CD4-positive, alpha-beta T cell treated with Interleukin-15 for 4 hours (primary cell): ENCODE measurements at places on chromosomes 2 and 18.

DNA sequence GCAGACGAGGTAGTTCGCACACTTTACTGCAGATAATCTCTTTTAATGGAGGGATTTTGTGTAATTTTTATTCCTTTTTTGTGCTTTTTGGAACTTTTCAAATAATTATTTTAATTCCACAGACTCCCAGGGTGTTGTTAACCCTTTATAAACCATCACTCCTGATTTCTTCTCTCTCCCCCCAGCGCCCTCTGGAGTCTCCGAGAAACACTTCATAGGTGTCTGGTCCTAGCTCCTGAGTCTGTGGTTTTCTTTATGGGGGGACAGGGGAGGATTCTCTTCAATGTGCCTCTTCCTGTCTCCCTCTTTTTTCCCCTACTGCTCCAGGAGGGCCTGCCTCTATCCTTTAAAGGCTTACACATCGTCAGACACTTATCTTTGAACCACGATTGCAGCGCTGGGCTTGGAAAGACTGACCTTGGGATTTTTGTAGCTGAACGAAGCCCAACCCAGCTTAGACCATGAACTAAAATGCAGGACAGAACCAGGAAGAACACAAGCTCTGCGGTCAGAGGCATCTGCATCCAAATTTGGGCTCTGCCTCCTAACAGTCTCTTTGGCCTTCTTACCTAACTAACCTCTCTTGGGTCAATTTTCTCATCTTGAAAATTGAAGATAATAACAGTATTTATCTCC is 7.1 kb upstream of the PKDCC start:
- no peak for DNase-seq

GRCh38 chr2:165745916-165746315 is 48.1 kb downstream of the GALNT3 start:
- no peak for DNase-seq

DNA sequence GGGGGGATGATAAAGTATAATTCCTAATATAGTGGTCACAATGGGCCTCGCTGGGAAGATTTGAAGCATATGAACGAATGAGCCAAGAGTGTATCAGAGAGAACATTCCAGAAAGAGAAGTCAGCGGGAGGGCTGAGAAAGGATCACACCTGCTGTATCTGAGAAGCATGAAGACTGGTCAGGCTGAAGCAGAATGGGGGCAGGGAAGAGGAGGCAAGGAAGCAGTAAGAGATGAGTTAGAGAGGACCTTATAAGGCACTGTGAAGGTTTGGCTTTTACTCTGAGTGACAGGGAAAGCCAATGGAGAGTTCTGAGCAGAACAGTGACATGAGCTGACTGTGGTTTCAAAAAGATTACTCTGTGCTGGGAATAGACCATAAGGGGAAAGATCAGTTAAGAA is 73.5 kb downstream of the CHN1 start:
- DNase-seq = no peak

DNA sequence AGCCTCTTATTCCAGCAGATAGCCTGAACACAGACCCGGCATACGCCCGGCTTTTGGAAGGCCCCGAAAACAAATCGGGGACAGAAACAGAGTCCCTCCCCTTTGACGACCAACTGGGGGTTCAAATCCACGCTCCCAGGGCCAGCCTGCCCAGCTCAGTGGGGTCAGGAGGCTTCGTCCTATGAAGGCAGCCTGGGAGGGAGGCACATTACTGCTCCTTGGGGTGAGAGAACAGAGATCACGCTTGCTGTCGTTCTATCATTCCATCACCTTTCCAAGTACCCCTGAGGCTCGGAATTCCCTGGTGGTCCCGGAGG is 208.8 kb upstream of the SALL3 start:
- no peak for DNase-seq

- no peak for DNase-seq
Observed at GRCh38 chr18:36364911-36365624, 67.6 kb downstream of the FHOD3 start.

GRCh38 chr18:74540652-74541421 is 6.5 kb downstream of the CNDP1 start:
- DNase-seq = no peak

DNA sequence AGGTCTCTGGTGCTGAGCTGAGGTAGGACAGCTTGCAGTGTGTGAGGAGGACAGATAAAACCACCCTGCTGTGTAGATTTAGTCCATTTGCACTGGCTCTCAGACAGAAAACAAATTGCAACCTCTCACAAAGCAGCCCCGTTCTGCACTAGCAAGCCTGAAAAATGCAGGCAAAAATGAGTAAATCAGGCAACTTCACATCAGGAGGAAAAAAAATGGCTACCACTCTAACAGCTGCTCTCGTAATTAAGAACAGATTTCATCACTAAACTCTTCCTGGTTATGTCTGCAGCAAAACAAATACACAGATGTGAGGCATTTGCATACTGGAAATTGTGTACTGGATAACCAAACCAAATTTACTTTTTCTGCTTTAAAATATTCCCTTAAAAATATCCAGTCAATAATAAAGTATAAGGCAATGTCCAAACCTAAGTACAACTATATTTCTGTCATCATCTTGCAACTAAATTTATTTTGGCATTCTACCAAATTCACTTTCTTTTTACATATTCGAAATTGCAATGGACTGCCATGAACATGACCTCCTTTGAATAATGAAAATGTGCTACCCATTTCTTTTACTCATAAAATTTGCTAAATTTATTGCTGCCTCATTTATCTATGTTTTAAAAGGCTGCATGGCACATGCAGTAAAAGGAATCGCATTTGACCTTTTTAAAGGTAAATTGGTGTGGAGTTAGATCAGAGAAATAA is 157.4 kb downstream of the AFF3 start:
- DNase-seq = no peak

DNA sequence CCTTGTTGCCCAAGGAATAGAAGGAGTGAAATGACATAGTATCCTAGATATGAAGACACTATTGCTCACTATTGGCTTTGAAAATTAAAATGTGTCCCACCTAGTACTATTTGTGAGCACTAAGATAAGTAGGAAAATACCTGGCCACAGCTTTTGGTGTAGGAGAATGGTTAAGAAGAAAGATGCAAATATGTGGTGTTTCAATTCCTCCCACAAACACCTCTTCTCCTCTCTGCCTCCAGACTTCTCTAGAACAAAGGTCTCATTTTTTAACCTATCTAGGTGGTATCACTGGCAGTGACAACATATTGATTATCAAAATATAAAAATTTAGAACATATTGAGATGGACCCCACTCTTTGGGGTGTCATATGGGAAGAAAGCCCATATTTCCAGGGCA is 929.9 kb upstream of the FANCL start:
- DNase-seq = no peak

GRCh38 chr2:1614564-1614963 is 129.8 kb downstream of the PXDN start:
- no peak for DNase-seq

DNA sequence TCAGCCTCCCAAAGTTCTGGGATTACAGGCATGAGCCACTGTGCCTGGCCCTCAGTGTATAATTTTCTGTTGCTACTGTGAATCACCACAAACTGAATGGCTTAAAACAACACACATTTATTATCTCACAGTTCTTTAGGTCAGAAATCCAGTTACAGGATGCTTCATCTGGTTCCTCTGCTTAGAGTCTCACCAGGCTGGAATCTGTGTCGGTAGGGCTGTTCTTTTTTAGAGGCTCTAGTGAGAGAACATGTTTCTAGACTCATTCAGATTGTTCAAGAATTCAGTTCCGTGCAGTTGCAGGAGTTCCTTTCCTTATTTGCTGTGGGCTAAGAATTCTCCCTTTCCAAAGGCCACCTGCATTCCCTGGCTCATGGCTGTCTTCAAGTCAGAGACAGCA is 22.2 kb downstream of the CCDC121 start:
- DNase-seq = no peak

DNA sequence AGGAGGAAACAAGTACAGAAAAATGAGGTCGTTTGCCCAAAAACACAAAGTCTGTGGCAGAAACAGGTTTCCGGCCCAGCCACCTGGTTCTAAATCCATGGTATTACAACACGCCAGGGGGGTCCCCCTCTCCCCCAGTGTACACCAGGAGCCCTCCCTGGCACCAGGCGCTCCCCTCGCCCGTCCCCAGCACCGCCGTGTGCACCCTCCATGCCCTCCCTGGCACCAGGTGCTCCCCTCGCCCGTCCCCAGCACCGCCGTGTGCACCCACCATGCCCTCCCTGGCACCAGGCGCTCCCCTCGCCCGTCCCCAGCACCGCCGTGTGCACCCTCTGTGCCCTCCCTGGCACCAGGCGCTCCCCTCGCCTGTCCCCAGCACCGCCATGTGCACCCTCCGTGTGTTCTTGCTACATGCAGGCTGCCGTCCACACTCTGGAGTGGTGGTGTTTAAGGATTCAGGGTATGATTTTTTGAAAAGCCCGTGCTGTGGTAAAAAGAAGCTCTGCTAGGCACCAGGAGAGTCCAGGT is 59.8 kb upstream of the NFATC1 start:
- no peak for DNase-seq

GRCh38 chr2:196565106-196565765 is 74.3 kb upstream of the CCDC150 start:
- DNase-seq = no peak

- DNase-seq = no peak
Observed at GRCh38 chr18:41021089-41021488, 933.9 kb upstream of the PIK3C3 start.

GRCh38 chr2:30363406-30363805 is 83.6 kb upstream of the LCLAT1 start:
- no peak for DNase-seq

- no peak for DNase-seq
Observed at GRCh38 chr2:130355172-130355577, 681 bp upstream of the PTPN18 start.

- DNase-seq = peak; percentile 82
Observed at GRCh38 chr18:63213331-63213900, 106.2 kb downstream of the BCL2 start.

DNA sequence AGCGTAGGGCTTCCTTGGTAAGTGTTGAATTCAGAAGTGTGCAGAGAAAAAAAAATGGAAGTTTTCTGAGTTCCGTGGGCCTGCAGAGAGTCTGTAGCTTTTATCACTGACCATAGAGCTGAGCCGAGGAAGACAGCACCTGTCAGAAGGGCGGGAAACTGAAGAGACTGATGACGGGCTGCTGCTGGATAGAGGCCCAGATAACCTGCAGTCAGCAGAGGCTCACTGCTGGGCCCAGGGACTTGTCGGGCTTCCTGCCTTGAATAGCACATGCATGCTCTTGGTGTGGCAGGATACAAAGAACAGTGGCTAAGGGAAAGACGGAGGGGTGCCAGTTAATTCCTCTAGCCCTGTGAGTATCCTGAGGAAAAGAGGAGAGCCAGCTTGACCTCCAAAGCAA is 166.4 kb downstream of the MGAT5 start:
- DNase-seq = no peak

DNA sequence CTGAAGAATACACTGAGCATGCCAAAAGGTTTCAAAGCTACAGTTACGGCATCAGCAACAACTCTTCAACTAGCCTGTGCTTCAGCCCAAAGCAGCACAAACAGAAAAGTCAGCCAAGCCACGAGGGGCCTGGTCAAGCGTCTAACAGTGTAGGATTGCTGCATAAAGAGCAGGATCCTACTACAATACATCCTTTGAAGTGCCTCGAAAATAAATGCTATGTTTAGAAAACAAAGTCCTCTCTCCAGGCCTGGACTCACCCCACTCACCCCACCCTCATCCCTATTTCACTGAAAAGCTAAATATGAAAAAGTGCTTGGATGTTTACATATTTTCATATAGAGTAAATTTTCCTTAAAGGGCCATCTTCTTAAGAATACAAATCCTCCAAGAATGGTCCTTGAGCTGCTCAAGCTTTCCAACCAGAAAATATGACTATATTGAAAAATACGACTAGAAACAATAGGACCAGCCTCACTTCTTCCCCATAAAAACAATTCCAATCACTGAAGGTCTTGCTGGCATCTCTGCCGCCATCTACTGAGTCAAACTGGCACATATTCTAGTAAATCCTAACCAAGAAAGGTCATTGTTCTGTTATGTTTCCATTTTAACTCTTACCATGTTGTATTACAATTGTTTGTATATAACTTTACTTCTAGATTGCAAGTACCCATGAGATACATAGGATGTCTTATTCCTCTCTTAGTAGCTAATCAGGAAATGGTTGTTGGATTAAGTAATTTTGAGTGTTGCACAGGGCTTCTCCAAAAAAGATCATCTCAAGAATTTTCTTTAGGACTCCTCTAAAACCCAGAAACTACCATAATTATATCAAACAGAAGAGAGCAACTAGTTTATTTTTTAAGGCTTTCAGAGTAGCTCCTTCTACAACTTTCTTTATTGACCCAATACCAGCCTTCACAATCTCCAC is 63.6 kb downstream of the CLHC1 start:
- peak; percentile 56 for DNase-seq

DNA sequence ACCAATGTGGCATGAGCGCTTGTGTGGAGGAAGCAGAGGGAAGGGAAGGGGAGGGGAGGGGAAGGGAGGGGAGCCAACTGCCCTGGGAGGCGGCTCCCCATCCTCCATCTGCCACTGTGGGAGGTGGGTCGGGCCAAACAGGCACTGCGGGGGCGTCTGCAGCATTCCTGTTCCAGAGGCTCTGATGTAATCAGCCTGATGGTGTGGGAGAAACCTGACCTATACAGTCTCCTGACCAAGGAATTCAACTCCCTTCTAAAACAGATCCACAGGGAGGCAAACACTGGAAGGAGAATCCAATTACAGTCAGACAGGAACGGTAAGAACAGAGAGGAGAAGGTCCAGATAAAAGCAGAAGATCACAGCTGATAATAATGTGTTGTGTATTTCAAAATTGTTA is 88.8 kb downstream of the CD8B2 start:
- no peak for DNase-seq

- DNase-seq = peak; percentile 52
Observed at GRCh38 chr18:77208964-77209363, 40.7 kb upstream of the GALR1 start.

DNA sequence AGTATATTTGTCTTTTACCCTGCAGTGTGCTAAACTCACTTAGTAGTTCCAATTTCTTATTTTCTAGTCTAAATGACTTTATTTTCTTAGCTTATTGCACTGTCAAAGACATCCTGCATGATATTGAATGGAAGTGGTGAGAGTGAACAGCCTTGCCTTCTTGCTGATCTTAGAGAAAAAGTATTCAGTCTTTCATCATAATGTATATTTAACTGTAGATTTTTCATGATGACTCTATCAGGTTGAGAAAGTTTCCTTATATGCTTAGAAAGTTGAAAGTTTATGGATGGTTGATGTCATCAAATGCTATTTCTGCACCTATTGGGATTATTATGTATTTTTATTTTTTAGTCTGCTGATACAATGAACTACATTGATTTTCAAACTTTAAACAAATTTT is 21.3 kb upstream of the COL3A1 start:
- no peak for DNase-seq

DNA sequence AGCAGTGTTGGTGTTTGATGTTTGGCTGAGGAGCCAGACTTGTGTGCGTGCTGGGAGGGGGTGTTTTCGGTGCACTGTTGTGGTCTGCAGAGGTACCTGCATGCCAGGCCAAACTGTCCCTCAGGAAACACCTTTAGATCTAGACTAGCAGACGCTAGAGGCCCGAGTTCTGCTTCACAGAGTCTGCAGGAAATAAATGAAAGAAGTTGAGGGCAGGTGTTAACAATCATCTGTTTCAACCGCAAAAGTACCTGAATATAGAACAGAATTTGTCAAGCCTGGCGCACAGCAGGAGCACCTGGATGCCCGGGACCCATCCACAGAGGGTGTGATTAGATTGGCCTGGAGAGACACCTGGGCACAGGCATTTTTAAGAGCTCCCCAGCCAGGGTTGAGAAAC is 40.5 kb upstream of the REL start:
- no peak for DNase-seq
